Left lobe of liver (tissue), 2 donors: ENCODE measurements at places on chromosomes 6 and 20.

DNA sequence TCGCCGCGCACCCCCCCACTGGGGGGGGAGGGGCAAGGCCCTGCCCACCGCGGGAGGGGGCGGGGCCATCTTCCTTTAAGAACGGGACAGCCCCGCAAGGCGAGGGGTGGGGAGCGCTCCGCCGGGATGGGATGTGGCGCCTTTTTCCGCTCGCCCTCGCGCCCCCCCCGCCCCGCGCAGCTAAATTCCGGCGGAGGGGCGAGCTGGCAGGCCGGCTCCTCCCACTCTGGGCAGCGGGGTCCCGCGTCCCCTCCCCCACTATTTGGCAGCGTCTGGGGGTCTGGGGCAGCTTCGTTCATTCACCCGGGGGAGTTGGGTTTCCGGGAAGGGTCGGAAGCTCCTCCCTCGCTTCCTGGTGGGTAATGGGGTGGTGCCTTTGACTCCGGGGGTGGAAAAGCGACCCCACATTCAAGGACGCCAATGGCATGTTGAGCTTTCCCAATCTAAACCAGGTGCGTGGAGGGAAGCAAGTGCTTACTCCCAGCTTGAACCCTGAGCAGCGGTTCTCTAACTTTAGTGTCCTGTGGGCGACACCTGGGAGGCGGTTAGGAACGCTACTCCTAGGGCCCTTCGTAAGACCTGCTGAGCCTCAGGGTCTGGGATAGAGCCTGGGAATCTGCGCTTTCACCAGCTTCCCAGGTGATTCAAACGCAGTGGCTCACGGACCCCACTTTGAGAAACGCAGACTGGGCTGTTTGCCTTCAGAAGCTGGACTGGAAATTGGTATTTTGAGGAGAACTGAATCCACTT lies 927 bp downstream of the ASXL1 start:
- peak; percentile 48 for DNase-seq

- no peak for DNase-seq
These were observed 25.2 kb downstream of the MED23 start for GRCh38 chr6:131602781-131603312.

GRCh38 chr6:82987951-82988350 lies 77.7 kb downstream of the UBE3D start:
- no peak for DNase-seq

DNA sequence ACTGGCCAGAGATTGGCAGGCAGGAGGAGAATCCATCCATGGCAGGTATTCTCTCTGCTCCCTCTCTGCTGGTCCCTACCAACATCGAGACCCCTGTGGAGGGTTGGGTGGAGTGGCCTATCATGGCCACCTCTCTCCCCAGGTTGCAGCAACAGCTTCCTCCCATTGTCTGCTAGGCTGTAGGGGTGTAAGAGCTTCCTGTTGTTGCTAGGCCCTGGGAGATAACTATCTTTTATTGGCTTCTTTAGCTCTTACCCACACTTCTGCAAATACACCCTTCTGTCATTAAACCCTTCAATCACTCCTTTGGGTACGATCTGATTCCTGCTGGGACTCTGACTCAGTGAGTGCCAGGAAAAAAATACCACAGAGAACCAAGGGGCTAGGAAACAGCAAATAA lies 66.6 kb upstream of the FAM184A start:
- DNase-seq = no peak

DNA sequence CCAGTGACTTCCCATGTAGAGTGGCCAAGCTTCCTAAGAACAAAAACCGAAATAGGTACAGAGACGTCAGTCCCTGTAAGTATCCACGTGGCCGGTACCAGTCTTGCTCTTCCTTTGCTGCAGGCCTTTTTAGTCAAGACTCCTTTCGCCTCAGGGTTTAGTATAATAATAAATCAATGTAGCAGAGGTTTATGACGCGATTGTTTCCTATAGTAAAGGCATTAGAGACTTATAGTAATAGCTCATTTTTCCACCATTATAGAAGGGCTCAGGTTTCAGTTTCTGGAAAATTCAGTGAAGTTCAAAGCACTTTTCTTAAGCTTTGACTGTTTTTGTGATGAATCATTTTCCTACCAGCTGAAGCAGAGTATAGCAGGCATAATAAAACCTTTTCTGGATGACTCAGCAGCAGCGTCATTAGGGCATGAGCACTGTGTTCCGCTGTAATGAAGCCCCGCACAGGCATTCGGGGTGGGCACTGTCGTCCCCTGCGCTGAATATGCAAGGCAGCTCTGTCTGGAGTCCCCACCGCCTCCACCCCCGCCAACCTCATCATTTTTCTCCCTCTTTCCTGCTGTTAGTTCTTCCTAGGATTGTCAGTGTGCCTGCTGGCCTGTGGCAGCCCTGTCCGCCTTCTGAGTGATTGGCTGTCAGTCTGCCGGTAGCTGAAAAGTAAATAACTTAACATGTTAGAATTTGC lies 51.3 kb downstream of the PTPN1 start:
- DNase-seq = no peak

DNA sequence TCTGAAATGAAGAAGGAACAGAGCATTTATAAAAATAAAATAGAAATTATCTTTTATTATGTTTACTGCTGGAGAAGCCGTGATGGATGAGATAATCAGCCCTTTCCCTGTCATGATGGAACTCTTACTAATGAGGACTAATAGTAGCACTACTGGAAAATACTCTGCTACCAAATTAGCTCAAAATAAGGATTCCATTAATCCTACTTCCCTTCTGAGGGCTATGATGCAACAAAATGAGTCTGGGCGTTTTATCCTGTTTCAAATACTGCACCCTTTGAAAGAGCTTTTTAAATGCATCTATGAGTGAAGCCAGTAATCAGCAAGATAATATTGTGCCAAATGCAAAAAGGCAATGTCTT lies 59.3 kb upstream of the CARMIL1 start:
- no peak for DNase-seq

DNA sequence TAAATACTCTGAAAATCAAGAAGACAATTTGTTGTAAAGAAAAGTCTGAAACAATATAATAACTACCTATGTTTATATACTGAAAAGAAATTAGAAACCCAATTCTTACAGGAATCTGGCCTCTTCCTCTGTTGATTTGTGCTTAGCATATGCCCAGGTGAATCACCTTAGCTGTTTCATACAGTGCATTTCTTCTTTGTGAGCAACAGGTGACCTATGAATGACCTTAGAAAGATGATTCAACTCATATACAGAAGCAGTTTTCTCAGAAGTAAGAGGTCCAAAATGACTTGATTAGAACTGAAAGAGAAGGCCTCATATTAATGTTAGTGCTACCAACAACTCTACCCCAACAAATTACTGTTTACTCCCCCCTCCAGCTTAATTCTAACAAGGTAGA lies 419.5 kb upstream of the ID4 start:
- no peak for DNase-seq

DNA sequence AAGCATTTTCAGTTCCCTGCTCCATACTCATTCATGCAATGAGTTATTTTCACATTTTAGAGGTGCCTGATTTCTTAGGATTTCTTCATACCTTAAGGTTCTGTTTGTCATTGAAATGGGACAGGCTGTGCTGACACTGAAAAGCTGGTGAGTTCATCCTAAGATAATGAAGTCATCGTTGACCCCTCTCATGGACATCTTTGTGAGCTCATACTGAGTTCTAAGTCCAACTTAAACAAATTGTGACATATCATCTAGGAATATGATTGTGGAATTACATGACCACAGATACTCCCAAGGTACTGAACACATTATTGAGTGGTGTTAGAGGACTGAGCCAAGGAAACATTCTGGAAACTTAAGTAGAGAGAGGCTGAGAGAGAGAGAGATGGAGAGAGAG lies 224.8 kb upstream of the JAG1 start:
- no peak for DNase-seq

DNA sequence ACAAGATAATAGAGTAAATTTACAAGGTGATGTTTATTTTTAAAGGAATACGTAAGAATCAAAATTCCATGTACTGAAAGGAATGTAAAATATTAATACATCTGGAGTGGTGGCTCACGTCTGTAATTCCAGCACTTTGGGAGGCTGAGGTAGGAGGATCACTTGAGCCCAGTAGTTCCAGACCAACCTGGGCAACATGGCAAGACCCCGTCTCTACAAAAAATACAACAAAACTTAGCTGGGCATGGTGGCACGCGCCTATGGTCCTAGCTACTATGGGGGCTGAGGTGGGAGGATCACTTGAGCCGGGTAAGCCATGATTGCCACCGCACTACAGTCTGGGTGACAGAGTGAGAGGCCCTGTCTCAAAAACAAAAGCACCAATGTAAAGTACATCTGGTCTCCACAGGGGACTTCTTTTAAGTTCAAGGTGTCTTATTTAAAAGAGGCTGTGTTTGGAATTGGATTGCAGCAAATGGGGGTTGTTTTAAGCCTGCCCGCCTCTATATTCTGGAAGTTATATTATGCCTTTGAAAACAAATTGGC lies 36.9 kb downstream of the ARID1B start:
- DNase-seq = no peak

GRCh38 chr6:138038142-138038870 lies 68.9 kb downstream of the PERP start:
- no peak for DNase-seq

- DNase-seq = no peak
These were observed 41.5 kb downstream of the SH3BGRL2 start for GRCh38 chr6:79672631-79673111.

- DNase-seq = no peak
These were observed 111.1 kb downstream of the IPCEF1 start for GRCh38 chr6:154245506-154245905.

DNA sequence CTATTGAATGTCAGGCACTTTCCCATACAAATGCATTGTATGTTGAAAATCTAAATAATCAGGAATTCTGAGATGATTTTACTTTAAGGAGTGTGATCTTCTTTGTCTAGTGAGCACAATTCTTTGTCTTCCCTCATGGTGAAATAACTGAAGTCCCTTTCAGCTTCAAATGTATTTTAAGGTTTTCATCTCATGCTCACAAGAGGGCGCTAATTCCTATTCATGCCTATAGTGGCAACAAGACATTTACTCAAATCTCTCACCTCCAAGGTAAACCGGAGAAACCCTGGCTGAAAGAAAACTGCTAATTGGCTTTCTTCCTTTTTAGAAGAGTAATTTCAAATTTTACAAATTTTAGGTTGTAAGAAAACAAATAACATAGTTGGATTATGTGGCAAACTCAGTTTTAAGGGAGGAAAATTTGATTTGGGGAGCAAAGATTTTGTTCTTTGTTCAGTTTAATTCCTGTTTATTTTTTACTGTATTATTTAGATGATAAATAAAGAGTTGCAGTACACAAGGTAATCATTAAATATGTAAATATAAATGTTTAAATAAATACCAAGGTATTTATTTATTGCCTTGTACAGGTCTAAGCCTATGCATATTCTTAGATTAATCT lies 69.1 kb downstream of the SLC35F1 start:
- DNase-seq = no peak
